PC-9 (cell line): ENCODE measurements at places on chromosomes 13 and 19. TPM values are rescaled to one million over a fixed set of nuclear protein-coding genes. Genes with fewer than 3 reads are reported as not detected.

GRCh38 chr19:48728911-48729664, 9.6 kb upstream of the MAMSTR start:
- H3K27ac ChIP-seq, result no peak overlapping the region
- no peaks in the 10 kb centered on the region for H3K27me3 ChIP-seq
- H3K4me1 ChIP-seq, result no peaks in the 10 kb centered on the region
- DNase-seq, result no peak
- H3K36me3 ChIP-seq, result no peaks in the 10 kb centered on the region

- no peaks in the 10 kb centered on the region for H3K36me3 ChIP-seq
- H3K4me1 ChIP-seq, result no peaks in the 10 kb centered on the region
- no peak overlapping the region for H3K4me3 ChIP-seq
- H3K27me3 ChIP-seq, result no peaks in the 10 kb centered on the region
Observed at GRCh38 chr13:34006011-34006410, 188.1 kb downstream of the RFC3 start.

DNA sequence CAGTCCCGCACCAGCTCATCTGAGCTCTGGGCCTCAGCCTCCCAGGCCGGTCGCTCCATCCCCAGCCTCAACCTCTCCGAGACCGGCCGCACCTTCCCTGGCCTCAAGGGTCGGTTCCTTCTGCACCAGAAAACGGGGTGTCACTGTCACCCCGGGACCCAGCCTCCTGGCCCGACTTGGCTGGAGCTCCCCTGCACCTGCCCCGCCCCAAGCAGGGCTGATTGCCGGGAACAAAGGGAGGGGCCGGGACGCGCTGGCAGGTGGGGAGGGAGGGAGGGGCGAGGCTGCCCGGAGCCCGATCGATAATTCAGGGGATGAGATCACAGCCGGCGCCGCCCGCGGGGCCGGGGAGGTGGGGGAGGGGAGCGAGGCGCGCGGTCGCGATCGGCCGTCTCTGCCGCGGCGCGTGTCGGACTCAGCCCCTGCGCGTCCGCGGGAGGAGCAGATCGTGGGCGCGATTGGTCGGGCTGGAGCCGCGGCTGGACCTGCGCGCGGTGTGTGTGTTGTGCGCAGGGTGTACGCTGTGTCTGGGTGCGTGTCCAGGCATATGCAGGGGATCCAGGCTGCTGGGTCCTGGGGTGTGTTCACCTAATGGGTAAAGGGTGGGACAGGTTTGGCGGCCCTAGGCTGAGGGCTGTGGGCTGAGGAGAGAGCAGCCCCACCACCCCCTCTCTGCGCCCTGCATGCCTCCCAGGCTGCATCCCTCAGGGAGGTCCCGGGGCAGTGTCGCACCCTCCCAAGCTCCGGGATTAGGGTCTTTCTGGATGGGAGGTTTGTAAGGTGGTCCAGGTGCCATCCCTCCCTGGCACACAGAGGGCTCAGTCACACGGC, 1.1 kb upstream of the SHC2 start:
- H3K4me3 ChIP-seq, result no peak overlapping the region
- no peaks in the 10 kb centered on the region for H3K4me1 ChIP-seq
- H3K27ac ChIP-seq, result no peak overlapping the region
- H3K36me3 ChIP-seq, result no peaks in the 10 kb centered on the region
- DNase-seq, result no peak
- H3K27me3 ChIP-seq, result peaks cover 14% of the 10 kb centered on the region

- no peaks in the 10 kb centered on the region for H3K36me3 ChIP-seq
- H3K27ac ChIP-seq, result no peak overlapping the region
- no peaks in the 10 kb centered on the region for H3K27me3 ChIP-seq
- peaks cover 7% of the 10 kb centered on the region; the same call in 1 of the 2 replicates for H3K4me1 ChIP-seq
- DNase-seq, result no peak
Observed at GRCh38 chr13:110232756-110233155, 74.2 kb downstream of the COL4A1 start.

DNA sequence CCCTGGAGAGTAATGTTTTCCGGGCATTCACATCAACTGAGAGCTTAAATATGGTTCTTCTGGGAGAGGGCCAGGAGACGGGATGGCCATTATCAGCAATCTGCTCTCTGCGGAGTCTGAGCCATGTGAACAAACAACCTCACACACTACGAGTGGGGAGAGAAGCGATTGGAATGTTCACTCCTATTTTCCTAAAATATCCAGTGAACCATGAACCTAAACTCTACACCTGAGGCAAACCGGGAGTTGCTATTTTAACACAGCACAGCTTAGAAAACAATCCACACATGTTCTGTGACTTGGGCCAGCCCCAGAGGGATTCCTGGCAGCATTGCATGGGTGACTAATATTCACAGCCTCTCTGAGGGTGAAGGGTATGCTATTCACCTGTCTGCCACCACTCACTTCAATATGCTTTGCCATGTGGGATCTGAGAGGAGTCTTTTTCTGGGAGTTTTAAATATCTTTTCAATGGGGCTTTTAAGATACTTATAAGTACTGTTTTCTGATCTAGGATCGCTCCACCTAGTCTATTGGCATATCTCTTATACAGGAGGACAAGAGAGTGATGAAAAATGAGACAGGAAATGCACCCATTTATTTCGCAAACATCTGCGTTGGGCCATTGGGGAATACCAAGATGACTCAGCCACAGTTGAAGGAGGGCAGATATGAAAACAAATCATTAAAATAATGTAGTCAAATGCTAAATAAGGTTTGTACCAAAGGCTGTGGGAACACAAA, 72.6 kb upstream of the SERP2 start:
- no peak overlapping the region for H3K4me3 ChIP-seq
- peaks cover 45% of the 10 kb centered on the region for H3K4me1 ChIP-seq
- peak; percentile 56 for DNase-seq

DNA sequence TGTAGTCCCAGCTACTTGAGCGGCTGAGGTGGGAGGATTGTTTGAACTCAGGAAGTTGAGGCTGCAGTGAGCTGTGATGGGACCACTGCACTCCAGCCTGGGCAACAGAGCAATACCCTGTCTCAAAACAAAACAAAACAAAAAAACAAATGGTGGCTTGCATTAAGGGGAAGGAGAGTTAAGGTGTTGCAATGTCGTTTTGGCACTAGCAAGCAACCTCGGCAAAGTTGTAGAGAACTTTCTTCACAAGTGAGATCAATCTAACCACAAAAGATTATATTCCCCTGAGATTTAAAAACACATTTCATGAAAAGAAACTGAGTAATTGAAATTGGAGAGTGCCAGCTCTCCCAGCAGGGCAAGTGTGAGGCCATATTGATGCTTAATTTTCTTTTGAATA, 153.7 kb downstream of the KLF5 start:
- no peaks in the 10 kb centered on the region for H3K36me3 ChIP-seq
- H3K4me3 ChIP-seq, result no peak overlapping the region
- no peaks in the 10 kb centered on the region for H3K27me3 ChIP-seq
- DNase-seq, result no peak

GRCh38 chr13:111898956-111899713, 167.8 kb upstream of the SOX1 start:
- no peaks in the 10 kb centered on the region for H3K36me3 ChIP-seq
- peaks cover 96% of the 10 kb centered on the region for H3K27me3 ChIP-seq
- H3K4me3 ChIP-seq, result no peak overlapping the region
- no peak overlapping the region for H3K27ac ChIP-seq

- H3K27ac ChIP-seq, result no peak overlapping the region
- H3K36me3 ChIP-seq, result no peaks in the 10 kb centered on the region
- peaks cover 72% of the 10 kb centered on the region for H3K27me3 ChIP-seq
Observed at GRCh38 chr13:25930653-25931052, 121.2 kb downstream of the SHISA2 start.

DNA sequence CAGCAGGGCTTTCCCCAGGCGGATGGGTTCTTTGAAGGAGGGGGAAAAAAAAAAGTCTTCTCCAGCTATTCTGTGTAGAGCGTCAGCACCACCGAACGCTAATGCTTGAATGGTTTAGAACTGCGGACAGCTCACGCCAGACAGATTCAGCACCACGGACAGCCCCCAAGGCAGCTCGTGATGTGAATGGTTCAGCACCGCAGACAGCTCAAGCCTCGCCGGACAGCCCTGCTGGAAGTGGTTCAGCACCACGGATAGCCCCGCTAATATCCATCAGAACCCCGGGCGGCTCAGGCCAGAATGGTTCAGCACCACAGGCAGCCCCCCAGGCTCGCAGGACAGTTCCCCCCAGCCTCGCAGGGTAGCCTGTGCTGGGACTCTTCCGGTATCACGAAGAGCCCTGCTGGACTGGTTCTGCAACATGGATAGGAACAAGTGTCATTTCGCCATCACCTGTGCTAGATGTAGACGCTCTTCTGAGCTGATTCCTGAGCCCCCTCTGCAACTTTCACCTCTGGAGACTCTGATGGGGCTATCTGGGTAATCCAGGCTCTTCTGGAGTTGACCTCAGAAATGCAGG, 4.9 kb upstream of the SMIM17 start:
- no peaks in the 10 kb centered on the region for H3K36me3 ChIP-seq
- DNase-seq, result peak; percentile 68
- H3K4me1 ChIP-seq, result no peaks in the 10 kb centered on the region
- H3K4me3 ChIP-seq, result no peak overlapping the region
- H3K27ac ChIP-seq, result no peak overlapping the region
- peaks cover 10% of the 10 kb centered on the region for H3K27me3 ChIP-seq

DNA sequence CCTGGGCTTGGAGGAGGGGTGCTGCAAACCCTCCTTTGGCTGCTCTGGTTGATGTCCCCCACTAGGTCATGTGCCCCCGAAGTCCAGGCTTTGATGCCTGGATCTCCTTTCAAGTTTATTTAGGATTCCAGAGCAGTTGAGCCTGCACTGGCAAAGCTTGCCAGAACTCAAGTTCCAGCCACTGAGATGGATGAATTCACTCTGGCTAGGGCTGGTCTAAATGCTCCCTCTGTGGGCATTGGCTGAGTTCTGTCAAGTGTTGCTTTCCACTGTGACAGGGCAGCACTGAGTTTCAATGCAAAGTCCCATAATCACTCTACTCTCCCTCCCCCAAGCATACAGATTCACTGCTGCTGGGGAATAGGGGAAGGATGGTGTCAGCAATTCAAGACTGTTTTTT, 17.8 kb upstream of the LMO7 start:
- no peak overlapping the region for H3K4me3 ChIP-seq
- H3K36me3 ChIP-seq, result no peaks in the 10 kb centered on the region
- H3K27me3 ChIP-seq, result no peaks in the 10 kb centered on the region

GRCh38 chr13:39329182-39329639, 273.8 kb downstream of the LHFPL6 start:
- no peak for DNase-seq
- no peak overlapping the region for H3K4me3 ChIP-seq
- no peaks in the 10 kb centered on the region for H3K27me3 ChIP-seq
- no peaks in the 10 kb centered on the region for H3K4me1 ChIP-seq

- no peak overlapping the region for H3K4me3 ChIP-seq
- H3K27me3 ChIP-seq, result no peaks in the 10 kb centered on the region
- no peak for DNase-seq
- H3K27ac ChIP-seq, result no peak overlapping the region
- peaks cover 41% of the 10 kb centered on the region for H3K4me1 ChIP-seq
Observed at GRCh38 chr19:43332058-43332922, 21.2 kb upstream of the CD177 start.

GRCh38 chr19:4445963-4446703, 11.5 kb downstream of the UBXN6 start:
- H3K4me3 ChIP-seq, result no peak overlapping the region
- no peak overlapping the region for H3K27ac ChIP-seq
- H3K4me1 ChIP-seq, result no peaks in the 10 kb centered on the region
- H3K36me3 ChIP-seq, result no peaks in the 10 kb centered on the region
- no peaks in the 10 kb centered on the region for H3K27me3 ChIP-seq
- DNase-seq, result no peak

GRCh38 chr13:20221772-20222171, 10.3 kb downstream of the GJB6 start:
- no peaks in the 10 kb centered on the region for H3K4me1 ChIP-seq
- no peak overlapping the region for H3K27ac ChIP-seq
- H3K36me3 ChIP-seq, result no peaks in the 10 kb centered on the region
- peaks cover 4% of the 10 kb centered on the region; the same call in 1 of the 2 replicates for H3K27me3 ChIP-seq
- DNase-seq, result no peak

DNA sequence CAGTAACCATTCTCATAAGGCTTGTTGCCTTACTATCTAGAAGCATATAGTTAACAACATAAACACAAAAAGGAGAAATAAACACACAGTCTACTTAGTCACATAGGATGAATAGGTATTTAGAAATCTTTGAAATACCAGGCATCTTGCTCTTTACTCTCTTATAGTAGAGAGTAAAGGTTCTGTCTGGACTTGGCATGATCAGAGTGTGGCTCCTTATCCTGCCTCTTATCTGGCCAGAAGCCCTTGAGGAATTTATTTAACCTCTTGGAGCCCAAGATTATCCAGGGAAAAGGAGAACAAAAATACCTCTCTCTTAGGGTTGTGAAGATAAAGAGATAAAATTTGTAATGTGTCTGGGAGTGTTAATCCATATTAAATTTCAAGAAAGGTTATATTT, 100.2 kb upstream of the MBNL2 start:
- H3K4me3 ChIP-seq, result peak overlapping the region; percentile 18; the same call in 1 of the 2 replicates
- no peaks in the 10 kb centered on the region for H3K36me3 ChIP-seq
- DNase-seq, result peak; percentile 78
- H3K4me1 ChIP-seq, result peaks cover 80% of the 10 kb centered on the region

DNA sequence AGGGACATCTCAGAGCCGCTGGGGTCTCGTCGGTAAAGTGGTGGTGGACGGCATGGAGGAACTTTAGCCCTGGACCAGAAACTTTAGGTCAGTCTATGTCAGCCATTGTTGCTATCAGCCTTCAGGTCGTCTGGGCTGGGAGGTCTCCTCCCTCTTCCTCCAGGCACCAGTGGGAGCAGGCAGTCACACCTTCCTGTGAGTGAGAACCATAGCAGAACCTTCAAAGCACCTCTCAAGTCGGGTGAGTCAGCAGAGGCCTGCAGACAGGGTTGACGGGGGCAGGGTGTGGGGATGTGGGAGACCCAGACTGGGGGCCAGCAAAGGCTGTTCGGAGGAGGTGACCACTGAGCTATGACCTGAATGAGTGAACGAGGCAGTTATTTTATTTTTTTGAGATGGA, 15.4 kb upstream of the SBNO2 start:
- H3K4me1 ChIP-seq, result peaks cover 26% of the 10 kb centered on the region
- H3K4me3 ChIP-seq, result no peak overlapping the region
- no peaks in the 10 kb centered on the region for H3K27me3 ChIP-seq

- peak; percentile 39 for DNase-seq
- H3K36me3 ChIP-seq, result no peaks in the 10 kb centered on the region
- peak overlapping the region; percentile 54 for H3K4me3 ChIP-seq
- peaks cover 8% of the 10 kb centered on the region for H3K4me1 ChIP-seq
- no peaks in the 10 kb centered on the region for H3K27me3 ChIP-seq
Observed at GRCh38 chr19:1324806-1325567, 39.3 kb downstream of the EFNA2 start.

The MEIOSIN gene
- total RNA-seq, result not detected in 2 replicates

The ZNF700 gene
- 7.6 and 7.8 TPM in 2 replicates for total RNA-seq

The ZNF560 gene
- total RNA-seq, result 2.4 and 2.7 TPM in 2 replicates

The SLC8A2 gene
- total RNA-seq, result not detected in 2 replicates

The CNFN gene
- 4.9 and 7.8 TPM in 2 replicates for total RNA-seq

The IQCN gene
- 5.6 and 7.3 TPM in 2 replicates for total RNA-seq

The ITPKC gene
- 17.6 and 22.1 TPM in 2 replicates for total RNA-seq

The SPACA4 gene
- total RNA-seq, result not detected in 2 replicates

The CLEC11A gene
- total RNA-seq, result not detected in 2 replicates

The VSTM2B gene
- total RNA-seq, result not detected in 2 replicates

The LGI4 gene
- 1.2 and 1.3 TPM in 2 replicates for total RNA-seq

The NCAN gene
- total RNA-seq, result not detected in 2 replicates

The MBD3L2 gene
- not detected in 2 replicates for total RNA-seq

The MISP3 gene
- 6.7 and 10.5 TPM in 2 replicates for total RNA-seq

The PIAS4 gene
- 25.5 and 26.5 TPM in 2 replicates for total RNA-seq

The TRPC4 gene
- total RNA-seq, result 1.4 and 1.7 TPM in 2 replicates
